Activated T-helper 1 cell treated with anti-CD3 and anti-CD28 coated beads, Interleukin-12 subunit alpha, Interleukin-12 subunit beta, Interleukin-2, Interleukin-4 antibody, amounts not matched to agents 30 ng/mL and 10 ng/mL and 1 ng/mL, durations not matched to agents 14 hours and 24 hours and 36 hours (primary cell): ENCODE measurements at places on chromosomes 1 and 21. TPM values are rescaled to one million over a fixed set of nuclear protein-coding genes. Genes with fewer than 3 reads are reported as not detected.

MTARC1 gene
- total RNA-seq, result not detected in 2 replicates

SPRR5 gene
- total RNA-seq, result not detected in 2 replicates

DNA sequence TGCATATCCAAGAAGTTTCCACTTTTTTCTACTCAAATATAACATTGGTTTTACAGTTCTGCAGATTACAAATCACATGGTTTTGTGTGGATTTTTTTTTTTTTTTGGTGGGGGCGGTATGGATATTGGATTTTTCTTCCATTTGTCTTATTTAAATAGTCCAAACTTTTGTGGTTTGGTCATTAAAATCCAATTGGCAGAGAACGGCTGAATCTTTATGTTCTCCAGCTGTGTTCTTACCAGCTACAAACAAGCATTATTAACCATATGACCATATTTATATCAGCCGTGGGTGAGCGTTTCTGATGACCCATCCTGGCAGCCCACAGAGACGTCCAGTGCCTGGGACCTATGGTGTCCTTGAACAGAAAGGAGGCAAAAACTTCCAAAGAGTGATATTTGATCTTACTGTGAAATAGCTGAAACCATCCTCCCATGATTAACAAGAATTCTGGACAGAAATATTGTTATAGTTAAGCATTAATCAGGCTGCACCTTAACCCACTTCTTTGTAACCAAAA, 200.4 kb downstream of the LYPLAL1 start:
- H3K4me1 ChIP-seq, result no peaks in the 10 kb centered on the region
- peaks cover 9% of the 10 kb centered on the region for H3K27me3 ChIP-seq
- no peak for DNase-seq
- H3K4me3 ChIP-seq, result no peak overlapping the region

SPRR2A gene
- total RNA-seq, result not detected in 2 replicates

DNA sequence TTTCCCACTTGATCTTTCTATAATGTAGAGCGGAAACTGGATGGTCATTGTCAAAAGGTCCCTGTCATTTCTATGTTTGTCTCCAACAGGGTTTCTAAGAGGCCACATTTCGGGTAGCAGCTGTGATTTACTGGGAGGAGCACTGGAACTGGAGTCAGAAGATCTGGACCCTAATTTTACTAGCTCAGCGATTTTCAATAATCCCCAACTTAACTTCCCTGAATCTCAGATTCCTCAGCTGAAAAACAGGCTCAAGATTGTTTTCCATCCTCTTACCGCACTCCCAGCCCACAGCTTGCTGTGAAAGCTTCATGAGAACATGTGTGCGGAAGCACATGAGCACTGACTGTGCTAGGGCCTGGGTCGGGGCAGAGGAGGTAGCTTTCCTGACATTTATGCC, 19.9 kb upstream of the RGS4 start:
- no peak overlapping the region for H3K4me3 ChIP-seq
- no peaks in the 10 kb centered on the region for H3K36me3 ChIP-seq
- no peak for DNase-seq
- H3K27me3 ChIP-seq, result no peaks in the 10 kb centered on the region

DNA sequence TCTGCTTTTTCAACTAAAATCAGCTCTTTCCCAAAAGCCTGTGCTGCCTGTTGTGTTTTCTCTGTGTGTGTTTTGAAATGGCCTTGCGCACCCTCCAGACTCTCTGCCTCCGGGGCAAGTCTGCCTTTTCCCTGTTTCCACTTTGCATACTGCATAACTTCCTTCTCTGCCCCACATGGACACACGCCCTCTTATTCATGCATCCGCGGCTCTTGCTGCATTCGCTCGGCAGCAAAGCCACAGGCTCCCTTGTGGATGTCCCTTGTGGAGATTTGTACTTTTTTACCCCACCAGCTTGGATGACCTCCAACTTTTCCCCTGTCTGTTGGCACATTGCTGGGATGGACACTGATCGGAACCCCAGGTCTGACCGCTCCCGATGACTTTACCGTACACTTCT, 147.6 kb downstream of the ADSS2 start:
- H3K4me1 ChIP-seq, result peaks cover 11% of the 10 kb centered on the region
- H3K27ac ChIP-seq, result no peak overlapping the region
- no peak for DNase-seq
- H3K36me3 ChIP-seq, result peaks cover 2% of the 10 kb centered on the region

SNX7 gene
- total RNA-seq, result not detected in 2 replicates

DNA sequence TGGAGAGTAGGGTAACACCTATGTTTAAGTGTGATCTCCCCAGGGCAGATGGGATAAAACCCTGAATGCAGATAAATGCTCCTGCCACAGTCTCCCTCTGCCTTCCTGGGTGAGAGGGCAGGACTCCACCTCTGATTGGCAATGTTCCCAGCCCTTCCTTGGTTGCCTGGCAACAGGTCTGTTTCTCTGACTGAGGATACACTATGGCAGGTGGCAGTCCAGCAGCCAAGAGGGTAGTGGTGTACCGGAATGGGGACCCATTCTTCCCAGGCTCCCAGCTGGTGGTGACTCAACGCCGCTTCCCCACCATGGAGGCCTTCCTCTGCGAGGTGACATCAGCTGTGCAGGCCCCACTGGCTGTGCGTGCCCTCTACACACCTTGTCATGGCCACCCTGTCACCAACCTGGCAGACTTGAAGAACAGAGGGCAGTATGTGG, at the start of gene DCDC2B:
Gene DCDC2B, plus strand, starts transcription at position 199 of the 438 bp plus-strand sequence. Its CDS starts 5 bp downstream, at position 204.
- DNase-seq, result no peak
- peak within 1 kb of the TSS; percentile 40 for H3K27ac ChIP-seq
- H3K27me3 ChIP-seq, result no peaks in the 10 kb centered on the region
- H3K4me3 ChIP-seq, result no peak within 1 kb of the TSS

- no peaks in the 10 kb centered on the region for H3K4me1 ChIP-seq
- H3K27ac ChIP-seq, result no peak overlapping the region
- no peak overlapping the region for H3K4me3 ChIP-seq
- no peaks in the 10 kb centered on the region for H3K36me3 ChIP-seq
- no peaks in the 10 kb centered on the region for H3K27me3 ChIP-seq
These were observed 480.4 kb upstream of the ZRANB2 start for GRCh38 chr1:71561206-71561605.

DNA sequence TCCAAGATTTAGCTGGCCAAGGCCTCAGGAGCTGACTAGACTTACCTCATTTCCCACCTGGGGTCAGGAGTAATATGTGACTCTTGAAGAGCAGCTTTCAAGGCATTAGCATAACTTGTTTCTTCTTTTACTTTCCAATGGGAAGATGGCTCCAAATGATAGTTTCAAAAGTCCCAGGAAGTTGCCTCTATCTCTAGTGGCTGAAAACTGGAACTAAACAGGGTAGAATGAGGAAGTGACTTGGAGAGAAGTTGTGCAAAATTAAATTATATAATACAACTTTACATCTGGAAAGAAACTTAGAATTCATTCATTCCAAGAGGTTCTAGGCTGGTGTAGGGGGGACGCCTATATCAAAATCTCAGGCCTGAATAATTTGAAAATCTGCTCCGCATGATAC, 250.1 kb upstream of the FMN2 start:
- no peak overlapping the region for H3K27ac ChIP-seq
- no peaks in the 10 kb centered on the region for H3K36me3 ChIP-seq
- no peaks in the 10 kb centered on the region for H3K4me1 ChIP-seq

ASAP3 gene
- total RNA-seq, result not detected in 2 replicates

DNA sequence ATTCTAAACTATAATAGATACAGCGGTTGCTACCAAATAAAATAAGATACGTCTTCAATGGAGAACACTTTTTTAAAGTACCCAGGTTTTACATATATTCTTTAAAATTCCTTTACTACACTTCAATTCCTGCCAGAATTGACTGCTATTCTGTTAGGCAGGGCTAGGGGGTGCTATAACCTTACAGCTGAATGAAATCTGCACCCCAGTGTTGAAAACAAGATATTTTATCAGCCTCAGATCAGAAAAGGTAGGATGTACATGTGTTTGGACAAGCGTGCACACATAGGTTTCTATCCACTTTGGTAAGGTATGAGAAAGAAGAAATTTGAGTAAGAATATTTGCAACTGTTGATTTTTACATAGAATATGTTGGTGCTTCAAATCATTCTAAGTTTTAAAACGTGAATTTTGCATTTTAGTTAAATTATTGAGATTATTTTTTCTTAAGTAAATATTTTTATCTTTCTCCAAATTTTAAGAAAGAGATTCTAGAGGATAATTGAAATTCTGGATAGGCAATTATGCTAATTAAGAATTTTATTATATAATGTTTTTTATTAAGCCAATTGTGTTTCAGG, 490.8 kb upstream of the ADGRL4 start:
- no peaks in the 10 kb centered on the region for H3K36me3 ChIP-seq
- DNase-seq, result no peak
- no peak overlapping the region for H3K4me3 ChIP-seq
- H3K27ac ChIP-seq, result no peak overlapping the region
- H3K4me1 ChIP-seq, result no peaks in the 10 kb centered on the region

MTF1 gene
- total RNA-seq, result 31.7 and 35.3 TPM in 2 replicates

DNA sequence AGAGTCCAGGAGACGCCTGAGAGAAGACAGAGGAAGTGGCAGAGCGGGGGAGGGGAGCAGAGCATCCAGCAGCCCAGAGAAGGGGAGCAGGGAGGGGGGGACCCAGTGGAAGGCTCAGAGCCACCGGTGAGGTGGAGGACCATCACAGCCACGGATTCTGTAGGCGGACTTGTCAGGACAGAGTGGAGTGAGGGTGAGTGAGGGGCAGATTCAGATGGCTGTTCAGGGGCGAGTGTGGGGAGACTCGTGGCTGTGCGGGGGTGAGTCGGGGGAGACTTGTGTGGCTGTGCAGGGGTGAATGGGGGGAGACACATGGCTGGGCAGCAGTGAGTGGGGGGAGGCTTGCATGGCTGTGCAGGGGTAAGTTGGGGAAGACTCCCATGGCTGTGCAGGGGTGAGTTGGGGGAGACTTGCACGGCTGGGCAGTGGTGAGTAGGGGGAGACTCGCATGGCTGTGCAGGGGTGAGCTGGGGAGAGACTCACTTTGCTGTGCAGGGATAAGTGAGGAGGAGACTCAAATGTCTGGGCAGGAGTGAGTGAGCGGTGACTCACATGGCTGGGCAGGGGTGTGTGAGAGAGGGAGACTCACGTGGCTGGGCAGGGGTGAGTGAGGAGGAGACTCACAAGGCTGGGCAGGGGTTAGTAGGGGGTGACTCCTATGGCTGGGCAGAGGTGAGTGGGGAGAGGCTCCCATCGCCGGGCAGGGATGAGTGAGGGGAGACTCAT, 56.8 kb upstream of the ABCG1 start:
- no peak overlapping the region for H3K4me3 ChIP-seq
- no peaks in the 10 kb centered on the region for H3K36me3 ChIP-seq
- no peak for DNase-seq
- peak overlapping the region; percentile 43 for H3K27ac ChIP-seq

- DNase-seq, result no peak
- H3K4me3 ChIP-seq, result peak overlapping the region; percentile 81
- peaks cover 15% of the 10 kb centered on the region for H3K36me3 ChIP-seq
- no peaks in the 10 kb centered on the region for H3K27me3 ChIP-seq
- H3K27ac ChIP-seq, result peak overlapping the region; percentile 81
These were observed 53.4 kb downstream of the AGPAT3 start for GRCh38 chr21:43918385-43918947.
